ENCODE measurements at places on chromosomes 6 and 20. TPM values are rescaled to one million over a fixed set of nuclear protein-coding genes. Genes with fewer than 3 reads are reported as not detected.

- no peak overlapping the region for H3K4me3 ChIP-seq
- H3K36me3 ChIP-seq: no peaks in the 10 kb centered on the region
- H3K27ac ChIP-seq: no peak overlapping the region
- DNase-seq: no peak
- H3K27me3 ChIP-seq: no peaks in the 10 kb centered on the region
- H3K4me1 ChIP-seq: no peaks in the 10 kb centered on the region
Measured at GRCh38 chr20:53245574-53245973, 273.4 kb downstream of the TSHZ2 start.

SAMD5 gene
- 1.6 TPM for total RNA-seq

DNA sequence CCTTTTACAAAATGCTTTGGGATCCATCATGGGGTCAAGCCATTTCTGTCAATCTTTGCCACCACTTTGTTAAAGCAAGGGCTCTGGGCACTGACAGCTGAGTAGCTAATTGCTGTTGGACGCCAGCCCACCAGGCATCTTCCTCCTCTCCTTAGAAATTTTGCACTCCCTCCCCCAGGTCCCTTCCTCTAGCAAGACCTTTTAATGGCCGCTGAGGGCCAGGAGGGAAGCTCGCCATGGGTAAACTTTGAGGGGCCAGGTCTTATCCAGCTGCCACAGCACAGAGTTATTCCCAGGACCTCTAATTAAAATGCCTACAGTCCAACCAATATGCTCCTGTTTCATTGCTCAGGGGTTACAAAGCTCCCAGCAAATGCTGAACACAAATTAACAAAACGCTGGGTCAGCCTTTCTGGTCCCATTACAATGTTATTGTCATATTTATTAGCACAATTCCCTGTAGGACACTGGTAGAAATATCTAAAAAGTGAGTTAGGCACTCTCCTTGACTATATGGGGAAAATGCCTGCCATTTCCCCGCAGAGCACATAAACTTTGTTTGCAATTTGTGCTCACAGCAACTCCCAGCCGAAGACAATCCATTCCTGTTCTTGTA is 16.8 kb downstream of the SCML4 start:
- no peaks in the 10 kb centered on the region for H3K27me3 ChIP-seq
- no peak for DNase-seq
- H3K4me3 ChIP-seq: no peak overlapping the region
- no peak overlapping the region for H3K27ac ChIP-seq
- H3K36me3 ChIP-seq: no peaks in the 10 kb centered on the region

GRCh38 chr6:120938876-120939472 is 395.3 kb downstream of the TBC1D32 start:
- no peaks in the 10 kb centered on the region for H3K36me3 ChIP-seq
- H3K27ac ChIP-seq: no peak overlapping the region
- H3K4me1 ChIP-seq: no peaks in the 10 kb centered on the region
- no peak overlapping the region for H3K4me3 ChIP-seq
- no peaks in the 10 kb centered on the region for H3K27me3 ChIP-seq

DNA sequence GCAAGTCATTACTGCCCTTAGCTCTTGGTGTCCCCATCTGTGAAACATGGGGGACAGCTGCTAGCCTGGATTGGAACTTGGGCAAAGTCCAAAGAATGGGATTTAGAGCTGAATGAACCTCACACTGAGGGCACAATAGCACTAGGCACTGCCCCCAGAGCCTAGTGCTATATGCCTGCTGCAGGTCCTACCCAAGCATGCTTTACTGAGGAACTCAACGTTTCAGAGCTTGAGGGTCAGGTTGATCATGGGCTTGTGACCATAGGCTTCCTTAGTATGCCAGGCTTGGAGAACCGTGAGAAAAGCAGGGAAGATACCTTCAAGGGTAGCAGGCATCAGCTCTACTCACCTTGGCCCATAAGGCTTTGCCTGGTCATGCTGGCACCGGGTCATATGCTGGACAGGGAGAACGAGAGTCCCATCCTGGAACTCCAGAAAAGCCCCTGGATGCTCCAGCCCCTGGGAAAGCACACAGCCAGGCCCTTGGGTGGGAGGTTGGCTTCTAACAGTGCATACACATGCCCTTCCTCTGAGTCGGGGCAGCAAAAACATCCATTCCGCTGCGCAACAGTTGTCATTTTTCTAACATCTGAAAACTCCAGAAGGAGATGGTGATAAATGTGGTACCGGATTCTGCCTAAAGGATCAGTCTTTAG is 29.7 kb downstream of the EIF2S2 start:
- no peak overlapping the region for H3K4me3 ChIP-seq
- H3K27me3 ChIP-seq: no peaks in the 10 kb centered on the region
- peaks cover 18% of the 10 kb centered on the region for H3K36me3 ChIP-seq
- no peak for DNase-seq

ENTPD6 gene
- 107 TPM for total RNA-seq

DNA sequence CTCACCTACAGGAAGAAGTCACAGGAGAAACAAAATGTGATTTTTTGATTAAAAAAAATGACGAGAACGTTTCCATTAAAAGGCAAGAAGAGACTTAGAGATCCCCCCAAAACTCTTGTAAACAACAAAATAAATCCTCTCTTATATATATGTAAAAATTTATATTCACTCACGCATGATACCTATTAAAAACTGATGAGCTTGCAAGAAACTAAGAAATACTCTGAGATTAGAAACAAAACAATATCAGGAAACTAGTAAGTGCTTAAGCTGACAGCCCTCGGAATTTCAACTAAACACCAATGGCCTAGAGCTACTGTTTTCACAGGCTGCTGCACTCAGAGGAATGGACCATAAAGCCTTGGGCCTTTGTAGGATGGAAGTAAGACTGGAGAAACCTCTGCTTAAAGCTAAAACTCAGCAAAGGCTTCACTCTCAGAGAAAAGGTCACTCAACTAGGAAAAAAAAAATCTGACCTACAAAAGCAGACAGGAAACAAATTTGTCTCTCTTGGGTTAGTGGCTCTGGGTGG is 63.0 kb downstream of the MAP3K7 start:
- H3K4me3 ChIP-seq: no peak overlapping the region
- H3K36me3 ChIP-seq: peaks cover 13% of the 10 kb centered on the region
- H3K4me1 ChIP-seq: no peaks in the 10 kb centered on the region

DNA sequence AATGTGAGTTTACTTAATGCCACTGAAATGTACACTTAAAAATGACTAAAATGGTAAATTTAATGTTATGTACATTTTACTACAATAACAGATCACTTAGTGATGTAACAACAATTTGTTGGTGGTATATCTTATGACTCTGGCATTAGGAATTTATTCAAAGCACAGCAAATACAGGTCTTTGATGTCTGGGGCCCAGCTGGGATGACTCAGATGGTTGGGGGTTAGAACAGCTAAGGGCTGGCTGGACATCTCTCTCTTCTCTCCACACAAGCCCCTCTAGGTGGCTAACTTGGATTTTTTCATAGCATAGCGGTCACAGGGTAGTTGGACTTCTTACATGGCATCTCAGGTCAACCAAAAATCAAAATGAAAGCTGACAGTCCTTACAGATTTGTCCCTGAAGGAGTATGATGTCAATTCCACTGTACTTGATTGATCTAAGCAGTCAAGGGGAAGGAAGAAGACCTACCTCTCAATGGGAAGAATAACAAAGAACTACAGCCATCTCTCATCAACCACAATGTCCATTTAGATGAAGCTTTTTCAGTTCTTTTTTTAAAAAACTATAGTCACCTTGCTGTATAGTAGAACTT is 37.5 kb upstream of the LCA5 start:
- H3K36me3 ChIP-seq: no peaks in the 10 kb centered on the region
- no peaks in the 10 kb centered on the region for H3K27me3 ChIP-seq
- H3K27ac ChIP-seq: no peak overlapping the region
- H3K4me1 ChIP-seq: no peaks in the 10 kb centered on the region

DNA sequence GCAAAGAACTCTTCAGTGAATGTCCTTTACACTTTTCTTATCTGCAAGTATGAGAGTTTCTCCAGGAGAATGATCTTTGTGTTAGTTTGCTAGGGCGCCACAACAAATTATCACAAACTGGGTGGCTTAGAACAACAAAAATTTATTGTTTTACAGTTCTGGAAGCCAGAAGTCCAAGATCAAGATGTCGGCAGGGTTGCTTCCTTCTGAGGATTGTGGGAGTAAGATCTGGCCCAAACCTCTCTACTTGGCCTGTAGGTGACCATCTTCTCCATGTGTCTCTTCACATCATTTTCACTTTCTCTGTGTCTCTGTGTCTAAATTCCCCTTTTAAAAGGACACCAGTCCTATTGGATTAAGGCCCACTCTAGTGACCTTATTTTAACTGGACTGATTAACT is 103.0 kb downstream of the ADTRP start:
- no peaks in the 10 kb centered on the region for H3K27me3 ChIP-seq
- no peaks in the 10 kb centered on the region for H3K36me3 ChIP-seq
- H3K27ac ChIP-seq: no peak overlapping the region
- H3K4me1 ChIP-seq: no peaks in the 10 kb centered on the region
- DNase-seq: no peak

- H3K36me3 ChIP-seq: no peaks in the 10 kb centered on the region
- H3K4me3 ChIP-seq: no peak overlapping the region
- H3K27me3 ChIP-seq: no peaks in the 10 kb centered on the region
Measured at GRCh38 chr6:119110601-119111548, 32.4 kb upstream of the FAM184A start.

- H3K4me1 ChIP-seq: no peaks in the 10 kb centered on the region
- no peak for DNase-seq
- H3K27me3 ChIP-seq: no peaks in the 10 kb centered on the region
- no peak overlapping the region for H3K27ac ChIP-seq
Measured at GRCh38 chr6:5308066-5308465, 46.8 kb downstream of the FARS2 start.

GRCh38 chr20:53834062-53834442 is 236.3 kb downstream of the BCAS1 start:
- H3K36me3 ChIP-seq: no peaks in the 10 kb centered on the region
- no peak overlapping the region for H3K27ac ChIP-seq
- no peak for DNase-seq
- no peak overlapping the region for H3K4me3 ChIP-seq
- no peaks in the 10 kb centered on the region for H3K27me3 ChIP-seq
- H3K4me1 ChIP-seq: peaks cover 15% of the 10 kb centered on the region

DNA sequence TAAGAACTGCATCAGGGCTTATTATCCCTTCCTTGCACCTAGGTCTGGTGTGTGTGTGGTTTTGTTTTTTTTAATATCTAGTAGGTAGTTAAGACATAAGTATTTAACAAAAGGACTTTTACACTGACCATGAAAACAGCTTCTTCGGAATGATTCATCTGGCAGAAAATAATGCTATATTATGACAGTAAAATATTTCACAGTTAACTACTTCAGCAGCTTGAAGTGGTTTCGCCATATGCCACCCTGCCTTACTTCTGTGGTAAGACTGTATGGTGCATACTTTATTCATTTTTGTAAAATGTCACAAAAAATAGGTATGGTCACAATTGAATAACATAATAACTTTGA is 858 bp upstream of the PTPRK start:
- H3K27ac ChIP-seq: peak overlapping the region; percentile 95
- DNase-seq: no peak
- peak overlapping the region; percentile 88 for H3K4me3 ChIP-seq
- no peaks in the 10 kb centered on the region for H3K36me3 ChIP-seq

DNA sequence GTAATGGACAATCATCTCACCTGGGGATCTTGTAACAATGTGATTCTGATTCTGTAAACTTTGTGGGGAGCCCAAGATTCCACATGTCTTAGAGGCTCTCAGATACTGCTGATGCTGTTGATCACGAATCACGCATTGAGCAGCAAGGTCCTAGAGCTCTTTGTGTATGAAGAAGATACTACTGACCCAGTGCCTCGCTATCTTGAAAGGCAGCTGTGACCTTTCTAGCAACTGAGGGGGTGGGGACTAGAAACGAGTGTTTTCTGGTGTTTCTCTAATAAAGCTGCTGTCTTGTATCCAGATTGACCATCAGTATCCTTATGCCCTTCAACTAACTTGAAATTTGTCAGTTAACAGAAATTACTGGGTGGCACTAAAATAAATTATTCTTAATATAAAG is 142.9 kb downstream of the MTHFD1L start:
- H3K27me3 ChIP-seq: no peaks in the 10 kb centered on the region
- H3K27ac ChIP-seq: no peak overlapping the region
- H3K36me3 ChIP-seq: peaks cover 2% of the 10 kb centered on the region

GRCh38 chr6:42783177-42783875 is 1.5 kb downstream of the BICRAL start:
- H3K36me3 ChIP-seq: no peaks in the 10 kb centered on the region
- peak overlapping the region; percentile 89 for H3K4me3 ChIP-seq
- H3K4me1 ChIP-seq: peaks cover 32% of the 10 kb centered on the region
- H3K27ac ChIP-seq: peak overlapping the region; percentile 99
- no peaks in the 10 kb centered on the region for H3K27me3 ChIP-seq

- peaks cover 26% of the 10 kb centered on the region for H3K36me3 ChIP-seq
- no peak overlapping the region for H3K4me3 ChIP-seq
- H3K27ac ChIP-seq: no peak overlapping the region
- H3K27me3 ChIP-seq: no peaks in the 10 kb centered on the region
- peaks cover 8% of the 10 kb centered on the region for H3K4me1 ChIP-seq
- DNase-seq: no peak
Measured at GRCh38 chr20:63966172-63966943, 3.4 kb downstream of the ZNF512B start.

DNA sequence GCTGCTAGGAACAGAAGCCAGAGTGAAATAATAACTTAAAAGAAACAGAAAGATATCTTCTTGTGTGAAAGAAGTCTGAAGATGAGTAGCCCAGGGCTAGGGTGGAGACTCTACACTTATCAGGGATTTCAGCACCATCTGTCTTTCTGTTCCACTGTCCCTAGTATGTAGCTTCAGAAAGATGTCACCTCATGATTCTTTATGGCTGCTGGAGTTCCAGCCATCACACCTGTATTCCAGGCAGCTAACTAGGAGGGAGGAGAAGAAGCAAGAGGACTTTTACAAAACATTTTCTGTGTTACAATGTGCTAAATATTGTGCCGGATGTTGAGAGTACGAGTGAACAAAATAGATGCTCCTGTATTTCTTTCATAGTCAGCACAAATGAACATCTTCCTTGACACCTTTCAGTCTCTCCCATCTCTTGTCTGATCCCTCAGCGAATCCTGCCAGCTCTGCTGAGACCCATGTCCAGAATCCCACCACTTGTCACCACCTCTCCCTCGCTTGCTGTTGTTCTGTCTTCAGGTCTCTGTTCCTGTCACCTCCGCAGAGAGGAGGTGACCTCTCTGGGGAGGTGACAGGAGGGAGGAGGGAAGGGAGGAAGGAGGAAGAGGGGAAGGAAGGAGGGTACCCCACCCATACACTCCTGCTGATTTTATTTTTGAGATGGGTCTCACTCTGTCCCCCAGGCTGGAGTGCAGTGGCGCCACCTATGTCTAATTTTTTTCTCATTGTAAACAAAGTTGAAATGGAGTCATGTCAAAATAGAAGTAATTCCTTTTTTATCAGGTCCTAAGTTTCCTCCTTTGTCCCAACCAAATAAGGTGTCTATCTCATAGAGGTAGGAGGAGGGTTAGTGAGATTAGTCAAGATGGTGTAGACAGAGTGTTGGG is 188.9 kb downstream of the TFAP2C start:
- H3K36me3 ChIP-seq: no peaks in the 10 kb centered on the region
- no peak overlapping the region for H3K4me3 ChIP-seq
- no peaks in the 10 kb centered on the region for H3K27me3 ChIP-seq
- H3K4me1 ChIP-seq: no peaks in the 10 kb centered on the region
- no peak overlapping the region for H3K27ac ChIP-seq

Measured in thoracic aorta (tissue), 2 donors.